ENCODE measurements at places on chromosomes 1 and 21.

- H3K27ac ChIP-seq = no peak overlapping the region
- no peak overlapping the region for H3K4me3 ChIP-seq
- no peak for DNase-seq
- H3K36me3 ChIP-seq = no peaks in the 10 kb centered on the region
- H3K27me3 ChIP-seq = peaks cover 6% of the 10 kb centered on the region
These were observed 475.4 kb upstream of the NR5A2 start for GRCh38 chr1:199551967-199552565.

GRCh38 chr1:224622831-224623230 is 6.7 kb downstream of the CNIH3 start:
- H3K27me3 ChIP-seq = peaks cover 40% of the 10 kb centered on the region
- H3K4me1 ChIP-seq = no peaks in the 10 kb centered on the region
- no peaks in the 10 kb centered on the region for H3K36me3 ChIP-seq
- no peak overlapping the region for H3K4me3 ChIP-seq
- no peak for DNase-seq
- H3K27ac ChIP-seq = no peak overlapping the region

DNA sequence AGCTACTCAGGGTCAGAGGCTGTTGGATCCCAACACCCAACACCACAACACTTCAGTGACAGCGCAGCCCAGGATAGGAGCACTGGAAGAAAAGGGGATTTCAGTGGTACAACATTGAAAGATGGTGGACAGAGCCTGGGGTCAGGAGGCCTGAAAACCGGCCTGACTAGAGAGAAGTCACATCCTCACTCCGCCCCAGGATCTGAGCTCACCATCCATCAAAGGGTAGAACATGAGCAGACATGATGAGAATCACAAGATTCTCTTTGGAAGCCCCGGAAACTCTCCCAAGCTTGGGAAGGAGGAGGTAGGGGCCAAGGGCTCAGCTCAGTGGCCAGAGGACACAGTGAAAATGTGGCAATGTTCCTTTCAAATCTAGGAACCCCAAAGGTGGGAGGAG is 271.3 kb downstream of the NPHP4 start:
- H3K4me1 ChIP-seq = no peaks in the 10 kb centered on the region
- H3K27ac ChIP-seq = no peak overlapping the region
- H3K27me3 ChIP-seq = peaks cover 4% of the 10 kb centered on the region
- no peak for DNase-seq

GRCh38 chr1:119882132-119883049 is 13.9 kb downstream of the ADAM30 start:
- no peak for DNase-seq
- H3K4me1 ChIP-seq = no peaks in the 10 kb centered on the region
- no peak overlapping the region for H3K27ac ChIP-seq
- no peak overlapping the region for H3K4me3 ChIP-seq
- H3K36me3 ChIP-seq = no peaks in the 10 kb centered on the region
- H3K27me3 ChIP-seq = peaks cover 23% of the 10 kb centered on the region

DNA sequence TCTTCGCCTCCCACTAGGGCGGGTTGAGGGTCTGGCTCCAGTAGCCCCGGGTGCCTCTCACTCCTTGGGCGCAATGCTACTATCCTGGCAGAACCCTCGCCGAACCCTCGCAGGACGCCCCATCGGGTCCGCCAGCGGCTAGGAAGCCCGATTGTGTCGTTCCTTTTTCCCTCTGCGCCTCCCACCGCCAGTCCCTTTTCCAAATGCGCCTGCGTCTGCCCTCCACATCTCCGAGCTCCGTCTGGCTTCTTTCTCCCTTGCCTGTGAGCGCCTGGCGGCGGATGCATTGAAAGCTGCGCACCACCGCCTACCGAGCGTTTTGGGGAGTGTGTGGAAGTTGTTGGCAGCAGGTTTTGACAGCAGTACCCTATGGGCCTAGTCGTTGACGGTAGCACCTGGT is 1.0 kb upstream of the DIRAS3 start:
- H3K4me1 ChIP-seq = no peaks in the 10 kb centered on the region
- H3K27me3 ChIP-seq = peaks cover 11% of the 10 kb centered on the region
- no peak overlapping the region for H3K4me3 ChIP-seq
- DNase-seq = no peak
- H3K36me3 ChIP-seq = no peaks in the 10 kb centered on the region

DNA sequence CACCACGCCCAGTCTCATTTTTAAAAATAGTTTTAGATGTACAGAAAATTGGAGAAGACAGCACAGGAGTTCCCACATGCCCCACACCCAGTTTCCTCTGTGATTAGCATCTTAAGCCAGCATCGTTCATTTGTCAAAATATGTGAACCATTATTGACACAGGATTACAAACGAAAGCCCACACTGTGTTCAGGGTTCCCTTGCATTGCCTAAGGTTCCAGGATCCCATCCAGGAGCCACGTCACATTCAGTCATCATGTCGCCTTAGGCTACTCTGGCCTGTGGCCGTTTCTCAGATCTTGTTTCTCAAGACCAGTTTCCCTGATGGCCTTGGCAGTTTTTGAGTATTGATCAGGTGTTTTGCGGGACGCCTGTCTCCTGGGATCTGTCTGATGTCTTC is 34.7 kb upstream of the TNFRSF1B start:
- H3K27ac ChIP-seq = peak overlapping the region; percentile 85
- H3K27me3 ChIP-seq = no peaks in the 10 kb centered on the region
- H3K4me3 ChIP-seq = no peak overlapping the region
- DNase-seq = no peak
- peaks cover 35% of the 10 kb centered on the region for H3K4me1 ChIP-seq

DNA sequence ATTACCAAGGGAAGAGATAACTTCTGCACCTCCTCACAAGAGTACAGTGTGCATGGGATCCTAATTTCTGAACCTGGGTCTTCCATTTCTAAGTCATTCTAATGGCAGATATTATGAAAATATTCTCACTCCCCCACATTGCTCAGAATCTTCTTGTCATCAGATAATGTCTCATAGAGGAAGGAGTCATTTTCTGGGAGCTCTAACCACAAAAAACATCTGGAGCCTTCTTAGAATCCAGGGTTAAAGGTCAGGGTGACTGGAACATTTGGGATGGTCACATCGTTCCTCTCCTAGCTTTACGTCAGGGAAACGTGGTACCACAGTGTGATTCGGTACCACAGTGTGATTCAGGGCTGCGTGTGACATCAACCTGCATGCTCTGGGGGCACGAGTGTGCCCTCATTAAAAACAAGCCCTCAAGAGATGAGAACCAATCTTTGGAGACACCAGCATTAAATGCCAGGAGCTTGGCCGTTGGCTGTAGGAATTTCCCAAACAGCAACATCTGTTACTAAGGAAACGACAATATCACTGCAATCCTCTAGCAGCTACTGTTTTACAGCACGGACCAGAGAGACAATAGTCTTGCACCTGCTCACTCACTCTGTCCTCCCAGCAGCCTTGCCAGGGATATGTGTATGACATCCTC is 179.1 kb downstream of the PSMG1 start:
- H3K4me1 ChIP-seq = peaks cover 23% of the 10 kb centered on the region

DNA sequence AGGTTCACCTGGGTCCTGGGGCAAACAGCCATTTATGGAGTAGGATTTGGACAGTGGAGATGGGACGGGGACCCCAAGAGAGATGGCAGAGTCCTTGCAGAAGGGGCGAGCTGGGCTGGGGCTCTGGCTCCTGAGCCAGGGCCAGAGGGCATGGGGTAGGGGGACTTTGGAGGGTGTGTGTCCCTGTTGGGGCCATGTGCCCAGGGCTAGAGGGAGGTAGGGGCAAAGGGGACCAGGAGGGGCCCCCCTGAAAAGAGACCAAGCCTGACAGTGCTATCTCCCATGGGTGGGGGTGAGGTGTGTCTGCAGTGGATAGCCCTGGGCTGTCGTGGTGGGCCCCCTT is 92.3 kb downstream of the TRIM11 start:
- no peaks in the 10 kb centered on the region for H3K4me1 ChIP-seq
- no peak for DNase-seq
- H3K4me3 ChIP-seq = no peak overlapping the region
- H3K27ac ChIP-seq = no peak overlapping the region
- no peaks in the 10 kb centered on the region for H3K27me3 ChIP-seq

DNA sequence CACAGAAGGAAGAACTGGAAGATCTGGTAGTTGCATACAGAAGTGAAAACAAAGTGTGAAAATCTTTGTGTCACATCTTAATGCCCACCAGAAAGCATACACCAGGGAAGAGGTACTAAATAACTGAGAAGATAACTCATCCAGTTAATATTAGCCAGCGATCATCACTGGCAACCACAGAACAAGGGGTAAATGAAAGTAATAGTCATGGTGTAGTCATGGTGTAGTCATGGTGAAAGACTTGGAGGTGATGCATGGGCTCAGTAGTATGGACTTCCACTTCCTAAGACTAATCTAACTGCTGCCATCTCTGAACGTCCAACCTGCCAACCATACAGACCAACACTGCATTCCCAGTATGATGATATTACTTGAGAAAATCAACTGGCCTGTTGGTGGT is 481.2 kb upstream of the NR5A2 start:
- DNase-seq = no peak
- no peaks in the 10 kb centered on the region for H3K36me3 ChIP-seq
- no peak overlapping the region for H3K27ac ChIP-seq
- H3K4me3 ChIP-seq = no peak overlapping the region

- no peak overlapping the region for H3K4me3 ChIP-seq
- H3K27ac ChIP-seq = peak overlapping the region; percentile 59
- H3K27me3 ChIP-seq = no peaks in the 10 kb centered on the region
These were observed 11.5 kb downstream of the ABL2 start for GRCh38 chr1:179217943-179218507.

- H3K4me1 ChIP-seq = no peaks in the 10 kb centered on the region
- H3K4me3 ChIP-seq = no peak overlapping the region
- no peak overlapping the region for H3K27ac ChIP-seq
- no peak for DNase-seq
- no peaks in the 10 kb centered on the region for H3K36me3 ChIP-seq
These were observed 8.8 kb upstream of the LMX1A start for GRCh38 chr1:165365341-165365740.

DNA sequence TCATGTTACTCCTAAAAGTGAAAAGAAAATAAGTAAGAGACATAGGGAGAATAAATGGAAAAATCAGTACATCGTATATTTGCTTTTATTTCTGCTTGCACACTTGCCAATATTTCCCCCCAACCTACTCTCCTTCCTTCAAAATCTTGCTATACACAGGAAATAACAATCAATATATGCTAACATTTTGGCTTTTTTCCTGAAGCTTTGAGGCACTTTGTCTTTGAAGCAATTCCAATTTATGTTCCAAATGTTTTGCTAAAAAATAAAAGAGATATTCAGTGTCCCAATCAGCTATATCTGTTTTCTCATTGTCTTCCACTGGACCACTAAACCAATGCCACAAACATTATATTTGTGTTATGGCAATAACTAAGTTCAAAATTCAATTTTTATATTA is 184.0 kb upstream of the NEGR1 start:
- DNase-seq = no peak
- no peaks in the 10 kb centered on the region for H3K4me1 ChIP-seq
- no peaks in the 10 kb centered on the region for H3K36me3 ChIP-seq
- no peak overlapping the region for H3K27ac ChIP-seq
- H3K4me3 ChIP-seq = no peak overlapping the region

- no peak overlapping the region for H3K27ac ChIP-seq
- peaks cover 6% of the 10 kb centered on the region for H3K4me1 ChIP-seq
- no peaks in the 10 kb centered on the region for H3K36me3 ChIP-seq
- H3K4me3 ChIP-seq = no peak overlapping the region
- no peak for DNase-seq
These were observed 24.1 kb downstream of the RHBG start for GRCh38 chr1:156393095-156393494.

- H3K27me3 ChIP-seq = peaks cover 6% of the 10 kb centered on the region
- no peak overlapping the region for H3K4me3 ChIP-seq
- H3K36me3 ChIP-seq = no peaks in the 10 kb centered on the region
- H3K4me1 ChIP-seq = no peaks in the 10 kb centered on the region
- no peak for DNase-seq
These were observed 7.8 kb upstream of the LAD1 start for GRCh38 chr1:201406831-201407406.

DNA sequence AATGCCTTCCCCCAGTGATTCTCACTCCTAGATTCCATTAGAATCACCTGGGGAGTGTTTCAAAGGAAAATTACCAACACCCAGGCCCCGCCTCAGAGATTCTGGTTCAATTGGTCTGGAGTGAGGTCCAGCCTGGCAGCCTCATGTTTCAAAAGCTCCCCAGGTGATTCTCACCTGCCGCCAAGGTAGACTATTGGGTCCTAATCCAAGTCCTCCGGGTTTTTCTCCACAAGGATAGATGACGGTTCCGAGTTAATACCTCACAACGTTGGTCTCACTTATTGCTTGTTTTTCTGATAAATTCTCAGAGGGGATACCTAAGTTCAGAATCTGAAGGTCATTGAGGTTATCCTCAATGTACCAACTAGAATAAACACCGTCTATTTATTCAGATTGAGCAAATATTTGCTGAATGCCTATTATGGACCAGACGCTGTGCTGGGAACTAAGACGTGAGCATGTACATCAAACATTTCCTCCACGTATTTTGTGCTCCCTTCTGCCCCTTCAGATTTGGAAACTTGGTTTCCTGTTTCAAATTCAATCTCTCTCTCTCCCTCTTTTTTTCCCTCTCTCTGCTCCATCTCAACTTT is 97.5 kb downstream of the SEC16B start:
- H3K4me3 ChIP-seq = no peak overlapping the region
- no peaks in the 10 kb centered on the region for H3K36me3 ChIP-seq
- H3K27ac ChIP-seq = no peak overlapping the region
- no peaks in the 10 kb centered on the region for H3K4me1 ChIP-seq
- no peak for DNase-seq

DNA sequence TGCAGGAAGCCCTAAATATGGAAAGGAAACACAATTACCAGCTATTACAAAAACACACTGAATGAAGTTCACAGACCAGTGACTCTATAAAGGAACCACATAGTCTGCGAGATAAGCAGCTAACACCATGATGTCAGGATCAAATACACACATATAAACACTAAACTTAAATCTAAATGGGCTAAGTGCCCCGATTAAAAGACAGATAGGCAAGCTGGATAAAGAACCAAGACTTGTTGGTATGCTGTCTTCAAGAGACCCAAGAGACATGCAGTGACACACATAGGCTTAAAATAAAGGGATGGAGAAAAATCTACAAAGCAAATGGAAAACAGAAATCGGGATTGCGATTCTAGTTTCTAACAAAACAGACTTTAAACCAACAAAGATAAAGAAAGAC is 121.9 kb downstream of the SLC5A9 start:
- no peaks in the 10 kb centered on the region for H3K36me3 ChIP-seq
- H3K4me3 ChIP-seq = no peak overlapping the region
- no peaks in the 10 kb centered on the region for H3K27me3 ChIP-seq
- H3K4me1 ChIP-seq = no peaks in the 10 kb centered on the region
- DNase-seq = no peak
- H3K27ac ChIP-seq = no peak overlapping the region

GRCh38 chr1:30847358-30847972 is 61.1 kb downstream of the SDC3 start:
- no peak for DNase-seq
- no peak overlapping the region for H3K4me3 ChIP-seq
- H3K27ac ChIP-seq = no peak overlapping the region
- H3K4me1 ChIP-seq = no peaks in the 10 kb centered on the region

GRCh38 chr1:203907901-203908300 is 46.5 kb downstream of the SNRPE start:
- no peak overlapping the region for H3K27ac ChIP-seq
- H3K36me3 ChIP-seq = no peaks in the 10 kb centered on the region
- no peak overlapping the region for H3K4me3 ChIP-seq
- DNase-seq = no peak
- H3K27me3 ChIP-seq = peaks cover 4% of the 10 kb centered on the region

Measured in activated B cell treated with CpG ODN at 0.5 μM for 24 hours (primary cell).